ENCODE measurements at places on chromosomes 2 and 18. TPM values are rescaled to one million over a fixed set of nuclear protein-coding genes. Genes with fewer than 3 reads are reported as not detected.

The ANKRD30B gene
- not detected for total RNA-seq

The IL1B gene
- not detected for total RNA-seq

The SERPINB10 gene
- total RNA-seq = not detected

The KYNU gene
- total RNA-seq = 2.0 TPM

The RNASEH1 gene
- total RNA-seq = 20.6 TPM

The GALR1 gene
- not detected for total RNA-seq

The ZNF396 gene
- total RNA-seq = 0.80 TPM

The LONRF2 gene
- 7.6 TPM for total RNA-seq

The IL36B gene
- not detected for total RNA-seq

The SLC9A2 gene
- 2.5 TPM for total RNA-seq

The OST4 gene
- total RNA-seq = 191 TPM

The CNGA3 gene
- total RNA-seq = not detected

- no peak for DNase-seq
- H3K4me1 ChIP-seq = no peaks in the 10 kb centered on the region
- no peaks in the 10 kb centered on the region for H3K36me3 ChIP-seq
- no peak overlapping the region for H3K27ac ChIP-seq
Observed at GRCh38 chr18:68417826-68418225, 297.1 kb downstream of the TMX3 start.

- DNase-seq = no peak
- no peak overlapping the region for H3K4me3 ChIP-seq
- peaks cover 4% of the 10 kb centered on the region for H3K4me1 ChIP-seq
Observed at GRCh38 chr2:237752761-237753165, 45.8 kb upstream of the RBM44 start.

GRCh38 chr2:235640377-235640776, 146.5 kb downstream of the AGAP1 start:
- no peak overlapping the region for H3K4me3 ChIP-seq
- H3K27me3 ChIP-seq = no peaks in the 10 kb centered on the region
- peaks cover 35% of the 10 kb centered on the region for H3K4me1 ChIP-seq
- DNase-seq = no peak

DNA sequence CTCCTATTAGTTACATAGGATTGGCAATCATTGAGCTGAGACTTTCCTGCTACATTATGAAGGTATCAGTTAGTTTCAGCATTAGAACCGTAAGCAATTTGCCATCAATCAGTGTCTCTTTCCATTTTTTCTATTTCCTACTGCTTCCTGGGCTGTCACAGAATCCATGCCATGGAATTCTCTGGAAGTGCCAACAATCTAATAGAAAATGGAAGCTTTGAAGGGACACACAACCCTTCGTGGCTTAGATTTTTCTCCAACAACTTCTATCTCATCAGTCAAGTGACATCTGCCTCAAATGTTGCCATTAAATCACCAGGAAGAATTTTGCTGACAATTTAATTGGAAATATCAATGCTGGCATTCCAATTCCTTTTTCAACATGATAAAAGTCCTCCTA, 183.5 kb upstream of the PARD3B start:
- H3K4me1 ChIP-seq = no peaks in the 10 kb centered on the region
- no peak overlapping the region for H3K27ac ChIP-seq
- DNase-seq = no peak
- H3K27me3 ChIP-seq = no peaks in the 10 kb centered on the region
- H3K4me3 ChIP-seq = no peak overlapping the region

DNA sequence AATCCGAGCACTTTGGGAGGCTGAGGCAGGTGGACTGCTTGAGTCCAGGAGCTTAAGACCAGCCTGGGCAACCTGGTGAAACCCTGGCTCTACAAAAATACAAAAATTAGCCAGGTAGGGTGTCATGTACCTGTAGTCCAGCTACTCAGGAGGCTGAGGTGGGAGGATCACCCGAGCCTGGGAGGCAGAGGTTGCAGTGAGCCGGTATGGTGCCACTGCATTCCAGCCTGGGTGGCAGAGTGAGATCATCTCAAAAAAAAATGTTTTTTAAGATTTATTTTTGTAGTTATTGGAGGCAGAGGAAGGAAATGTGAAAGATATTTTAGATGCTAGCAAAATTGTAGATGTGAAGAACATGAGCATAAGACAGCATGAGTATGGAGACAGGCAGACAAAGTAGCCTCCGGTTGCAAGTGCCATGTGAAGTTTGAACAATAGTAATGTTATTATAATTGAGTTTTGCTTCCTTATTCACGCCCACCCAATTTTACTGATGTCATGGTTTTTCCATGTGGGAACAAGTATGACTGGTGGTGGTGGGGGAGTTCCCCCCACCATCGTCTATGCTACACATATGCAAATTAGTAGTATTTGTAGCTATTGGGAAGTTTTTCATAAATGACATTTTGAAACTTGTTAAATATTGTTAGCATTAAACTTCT, 18.0 kb downstream of the REL start:
- H3K27me3 ChIP-seq = no peaks in the 10 kb centered on the region
- H3K4me3 ChIP-seq = no peak overlapping the region
- no peak for DNase-seq
- no peaks in the 10 kb centered on the region for H3K4me1 ChIP-seq

DNA sequence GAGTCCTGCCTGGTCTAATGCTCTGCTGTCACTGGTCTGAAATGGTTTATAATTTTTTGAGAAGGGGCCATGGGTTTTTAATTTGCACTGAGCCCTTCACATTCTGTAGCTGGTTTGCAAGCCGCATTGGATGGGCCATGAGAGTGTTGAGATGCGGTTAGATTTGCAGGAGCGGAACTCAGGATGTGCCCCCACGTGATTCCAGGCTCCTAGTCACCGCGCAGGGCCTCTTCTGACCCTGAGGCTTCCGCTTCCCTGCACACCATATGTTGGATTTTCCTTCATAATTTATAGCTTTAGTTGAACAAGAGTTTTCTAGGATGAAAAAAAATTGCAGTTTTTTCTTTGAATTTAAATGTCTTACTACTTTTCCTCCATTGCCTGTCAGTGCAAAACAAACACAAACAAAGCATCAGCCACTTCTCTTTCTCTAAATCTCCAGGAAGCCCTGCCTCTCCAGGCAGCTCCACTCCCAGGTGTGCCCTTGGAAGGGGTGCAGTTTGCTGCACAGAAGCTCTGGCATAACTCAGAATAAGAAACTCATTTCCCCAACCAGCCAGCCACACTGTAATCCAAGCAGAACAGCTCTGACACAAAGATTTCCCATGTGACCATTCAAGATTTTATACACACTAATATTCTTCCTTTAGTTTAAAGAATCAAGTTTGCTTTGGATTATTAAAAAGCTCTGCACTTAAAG, 18.4 kb upstream of the TPO start:
- H3K36me3 ChIP-seq = no peaks in the 10 kb centered on the region
- no peak overlapping the region for H3K27ac ChIP-seq
- no peaks in the 10 kb centered on the region for H3K4me1 ChIP-seq

DNA sequence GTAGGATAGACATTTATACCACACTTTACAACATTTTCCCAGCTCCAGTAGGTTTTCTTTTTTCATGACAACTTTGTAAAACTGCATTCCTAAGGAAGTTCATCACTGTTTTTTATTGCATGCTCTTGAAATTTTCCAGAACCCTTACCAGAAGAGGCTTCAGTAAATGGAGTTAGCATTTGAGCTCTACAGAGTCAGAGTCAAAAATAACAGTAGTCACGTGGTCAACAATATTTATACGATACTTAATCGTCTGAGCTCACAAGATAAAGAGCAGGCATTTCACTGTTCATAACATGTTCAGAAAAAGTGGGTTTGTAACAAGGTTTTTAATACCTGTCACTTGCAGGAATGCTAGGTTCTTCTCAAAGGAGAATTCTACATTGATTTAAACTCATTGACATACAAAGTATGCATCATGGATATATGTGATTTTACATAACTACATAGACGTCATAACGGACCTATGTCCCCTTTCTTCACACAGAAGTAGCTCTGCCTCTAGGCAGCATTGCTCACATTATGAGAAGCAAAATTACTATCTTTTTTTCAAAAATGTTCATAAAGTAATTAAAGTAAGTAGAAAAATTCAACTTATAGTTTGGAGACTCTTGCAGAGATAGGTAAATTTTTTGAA, 187.0 kb upstream of the COL3A1 start:
- H3K36me3 ChIP-seq = no peaks in the 10 kb centered on the region
- DNase-seq = no peak
- H3K4me1 ChIP-seq = no peaks in the 10 kb centered on the region
- H3K4me3 ChIP-seq = peak overlapping the region; percentile 0

GRCh38 chr18:39681061-39681460, 2115.5 kb upstream of the CELF4 start:
- H3K4me1 ChIP-seq = no peaks in the 10 kb centered on the region
- DNase-seq = no peak
- no peak overlapping the region for H3K4me3 ChIP-seq
- H3K27me3 ChIP-seq = no peaks in the 10 kb centered on the region

GRCh38 chr18:79393635-79394533, 1.8 kb upstream of the NFATC1 start:
- no peaks in the 10 kb centered on the region for H3K36me3 ChIP-seq
- H3K27me3 ChIP-seq = no peaks in the 10 kb centered on the region
- peak; percentile 77 for DNase-seq
- H3K4me1 ChIP-seq = peaks cover 22% of the 10 kb centered on the region
- peak overlapping the region; percentile 97 for H3K27ac ChIP-seq

DNA sequence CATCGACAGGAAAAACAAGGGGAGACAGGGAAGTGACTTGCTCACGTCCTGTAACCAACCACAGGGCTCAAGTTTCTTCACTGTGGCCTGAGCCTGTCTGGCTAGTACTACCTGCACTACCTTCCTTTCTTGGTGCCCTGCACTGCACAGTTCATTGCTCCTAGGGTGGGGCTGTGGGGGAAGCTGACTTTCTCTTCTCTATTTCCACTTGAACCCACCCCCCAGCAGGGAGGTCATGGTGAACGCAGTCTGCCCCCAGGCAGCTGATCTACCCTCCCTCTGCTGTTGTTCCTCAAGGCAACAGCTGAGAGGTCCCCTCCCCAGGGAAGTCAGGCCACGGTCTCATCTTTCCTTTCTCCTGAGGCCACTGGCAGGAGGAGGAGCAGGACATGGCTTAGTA, 532.1 kb downstream of the SOX11 start:
- DNase-seq = no peak
- H3K36me3 ChIP-seq = no peaks in the 10 kb centered on the region
- H3K4me1 ChIP-seq = no peaks in the 10 kb centered on the region
- no peak overlapping the region for H3K4me3 ChIP-seq

GRCh38 chr2:163132850-163133249, 294.3 kb upstream of the KCNH7 start:
- no peak overlapping the region for H3K4me3 ChIP-seq
- H3K27ac ChIP-seq = no peak overlapping the region
- H3K4me1 ChIP-seq = no peaks in the 10 kb centered on the region
- H3K36me3 ChIP-seq = no peaks in the 10 kb centered on the region

DNA sequence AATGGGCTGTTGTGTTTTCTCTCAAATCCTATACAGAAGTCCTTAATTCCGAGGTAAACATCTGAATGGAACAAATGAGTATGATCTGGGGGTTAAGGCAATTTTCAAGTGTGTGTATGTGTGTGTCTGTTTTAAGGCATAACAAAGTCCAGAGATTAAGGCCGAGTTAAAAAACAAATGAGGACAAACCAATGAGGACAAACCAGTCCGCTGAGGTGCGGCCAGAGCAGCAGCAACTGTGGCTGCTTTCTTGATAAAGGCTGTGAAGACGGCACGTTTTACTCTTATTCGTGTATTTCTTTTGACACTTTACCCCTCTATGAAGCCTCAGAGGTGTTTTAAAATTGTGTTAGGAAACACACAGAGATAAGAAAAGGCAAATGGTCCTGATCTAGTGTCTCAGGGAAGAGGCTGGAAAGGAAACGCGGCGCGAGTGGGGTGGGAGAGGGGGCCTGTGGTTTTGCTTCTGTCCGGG, 495 bp upstream of the GULP1 start:
- no peak for DNase-seq
- H3K27ac ChIP-seq = peak overlapping the region; percentile 88
- H3K4me3 ChIP-seq = peak overlapping the region; percentile 81
- no peaks in the 10 kb centered on the region for H3K27me3 ChIP-seq
- peaks cover 28% of the 10 kb centered on the region for H3K4me1 ChIP-seq

GRCh38 chr2:178328037-178328436, 122.9 kb downstream of the PRKRA start:
- peak overlapping the region; percentile 12 for H3K27ac ChIP-seq
- peaks cover 3% of the 10 kb centered on the region for H3K4me1 ChIP-seq
- DNase-seq = no peak
- H3K27me3 ChIP-seq = no peaks in the 10 kb centered on the region
- no peaks in the 10 kb centered on the region for H3K36me3 ChIP-seq

DNA sequence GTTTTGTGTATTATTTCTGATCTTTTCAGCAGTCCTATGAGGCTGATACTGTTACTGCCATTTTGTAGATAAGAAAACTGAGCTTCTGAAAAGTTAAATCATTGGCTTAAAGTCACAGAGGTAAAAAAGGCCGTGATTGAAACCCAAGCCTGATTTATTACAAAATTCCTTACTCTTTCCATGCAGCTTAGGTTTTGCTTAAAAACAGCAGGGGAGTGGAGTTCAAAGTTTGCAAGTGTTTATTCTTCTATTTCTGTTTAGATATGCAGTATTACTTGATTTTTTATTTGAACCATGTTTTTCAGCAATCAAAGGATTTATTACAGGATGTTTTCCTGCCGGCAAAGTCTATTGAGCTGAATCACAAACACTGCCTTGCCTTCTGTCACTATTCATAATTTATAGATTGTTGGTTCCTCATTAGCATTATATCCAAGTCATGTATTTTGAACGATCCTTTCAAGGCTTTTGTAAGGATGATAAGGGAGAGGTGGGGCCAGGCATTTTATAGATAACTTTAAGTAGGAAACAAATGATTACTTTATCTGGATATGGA, 31.9 kb upstream of the MSTN start:
- H3K27me3 ChIP-seq = no peaks in the 10 kb centered on the region
- H3K36me3 ChIP-seq = no peaks in the 10 kb centered on the region
- no peak overlapping the region for H3K4me3 ChIP-seq
- H3K27ac ChIP-seq = peak overlapping the region; percentile 62
- DNase-seq = no peak

- no peak for DNase-seq
- H3K27ac ChIP-seq = no peak overlapping the region
- H3K4me3 ChIP-seq = no peak overlapping the region
- H3K4me1 ChIP-seq = peaks cover 6% of the 10 kb centered on the region
- H3K27me3 ChIP-seq = no peaks in the 10 kb centered on the region
Observed at GRCh38 chr2:236307641-236308040, 43.4 kb upstream of the ASB18 start.

- H3K4me3 ChIP-seq = no peak overlapping the region
- no peaks in the 10 kb centered on the region for H3K4me1 ChIP-seq
- H3K36me3 ChIP-seq = no peaks in the 10 kb centered on the region
- no peaks in the 10 kb centered on the region for H3K27me3 ChIP-seq
- no peak for DNase-seq
- H3K27ac ChIP-seq = no peak overlapping the region
Observed at GRCh38 chr18:33459612-33460011, 19.1 kb upstream of the CCDC178 start.

GRCh38 chr2:28406-28975, 17.8 kb downstream of the FAM110C start:
- H3K4me3 ChIP-seq = no peak overlapping the region
- no peak overlapping the region for H3K27ac ChIP-seq
- H3K36me3 ChIP-seq = no peaks in the 10 kb centered on the region
- no peak for DNase-seq
